ENCODE measurements at places on chromosomes 7 and 10.
A peak's percentile ranks its signal among the peaks of the same experiment; 100 is the strongest.

GRCh38 chr10:28592953-28593352 is 60.0 kb downstream of the WAC start:
- DNase-seq: peak; percentile 38

DNA sequence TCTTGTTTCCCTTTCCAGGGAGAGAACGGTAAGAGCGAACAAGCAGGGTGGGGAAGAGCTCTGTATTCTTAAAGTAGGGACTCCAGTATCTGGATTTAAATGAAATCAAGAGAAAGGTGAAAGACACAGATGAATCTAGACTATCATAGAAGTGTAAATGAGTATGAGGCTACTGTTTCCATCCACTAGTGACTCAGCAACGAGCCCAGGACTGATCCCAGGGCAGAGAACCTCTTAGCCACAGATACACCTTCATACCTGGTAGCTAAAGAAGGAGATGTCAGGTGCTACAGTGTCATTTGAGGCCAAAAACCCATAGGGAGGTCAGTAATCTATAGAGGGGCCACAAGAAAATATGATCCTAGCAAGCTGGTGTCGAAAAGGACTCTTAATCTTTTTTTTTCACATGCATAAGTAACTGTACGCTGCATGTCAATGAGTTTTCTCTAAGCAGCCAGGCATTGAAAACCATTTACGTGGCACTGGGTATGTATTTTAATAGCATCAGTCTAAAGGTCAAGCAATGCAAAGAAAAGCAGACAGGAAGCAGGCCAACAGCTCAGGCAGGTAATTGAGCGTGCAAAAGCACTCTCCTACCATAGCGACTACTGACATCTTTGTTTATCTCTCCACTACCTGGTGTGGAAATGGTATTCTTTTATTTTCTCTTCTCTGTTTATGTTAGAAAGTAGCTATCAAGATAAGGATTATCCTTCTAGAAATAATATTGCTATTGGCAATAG is 91.5 kb upstream of the EGR2 start:
- DNase-seq: no peak

GRCh38 chr10:1070919-1071318 is 14.7 kb downstream of the WDR37 start:
- no peak for DNase-seq

DNA sequence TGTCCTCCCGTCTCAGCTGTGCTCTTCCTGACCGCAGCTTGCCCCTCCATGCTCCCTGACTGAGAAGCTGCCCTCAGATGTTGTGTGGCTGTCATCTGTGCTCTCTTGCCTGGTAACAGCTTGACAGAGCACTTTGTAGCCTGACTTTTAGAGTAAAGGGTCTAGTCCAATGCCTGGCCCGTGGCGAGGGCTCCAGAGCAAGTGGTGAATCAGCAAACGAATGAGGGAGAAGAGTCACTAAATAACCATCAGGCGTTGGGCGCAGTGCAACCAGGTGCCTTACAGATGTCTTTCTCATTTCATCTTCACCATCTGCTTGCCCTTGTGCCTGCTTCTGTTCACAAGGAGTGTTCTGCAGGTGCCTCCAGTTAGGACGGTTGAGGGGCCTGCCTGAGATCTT is 45.6 kb downstream of the MKI67 start:
- DNase-seq: no peak

- no peak for DNase-seq
Measured at GRCh38 chr7:68476966-68477365, 1121.3 kb upstream of the AUTS2 start.

Data from hematopoietic multipotent progenitor cell treated with erythropoietin and hydrocortisone succinate and interleukin-3 and kit ligand, for 15 days (in vitro differentiated cells).